ENCODE measurements at places on chromosomes 5 and 9.

- ATAC-seq, result no peak
Measured at GRCh38 chr5:164475339-164475977, 970.0 kb downstream of the MAT2B start.

GRCh38 chr5:172235827-172236736 lies 42.1 kb downstream of the EFCAB9 start:
- no peak for ATAC-seq

GRCh38 chr5:160375166-160375565 lies 4.7 kb upstream of the C1QTNF2 start:
- no peak for ATAC-seq

- no peak for ATAC-seq
Measured at GRCh38 chr5:17182981-17183380, 34.5 kb upstream of the BASP1 start.

DNA sequence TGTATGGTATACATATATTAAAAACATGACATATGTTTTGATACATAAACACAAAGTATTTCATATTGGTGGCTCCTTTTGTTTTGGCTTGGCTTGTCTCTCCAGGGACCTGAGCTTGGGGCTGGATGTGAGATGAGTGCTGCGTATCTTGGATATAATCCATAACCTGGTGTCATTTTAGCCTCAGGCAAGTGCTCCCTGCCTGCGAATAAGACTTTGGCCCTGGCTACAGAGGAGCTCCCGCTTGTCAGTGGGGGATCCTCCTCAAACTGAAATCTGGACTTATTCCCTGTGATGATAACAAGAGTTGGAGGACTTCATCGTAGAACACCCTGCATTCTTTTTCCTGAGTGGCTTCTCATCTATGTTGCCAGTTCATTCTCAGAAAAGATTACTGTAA lies 341.7 kb upstream of the CLINT1 start:
- ATAC-seq, result no peak

DNA sequence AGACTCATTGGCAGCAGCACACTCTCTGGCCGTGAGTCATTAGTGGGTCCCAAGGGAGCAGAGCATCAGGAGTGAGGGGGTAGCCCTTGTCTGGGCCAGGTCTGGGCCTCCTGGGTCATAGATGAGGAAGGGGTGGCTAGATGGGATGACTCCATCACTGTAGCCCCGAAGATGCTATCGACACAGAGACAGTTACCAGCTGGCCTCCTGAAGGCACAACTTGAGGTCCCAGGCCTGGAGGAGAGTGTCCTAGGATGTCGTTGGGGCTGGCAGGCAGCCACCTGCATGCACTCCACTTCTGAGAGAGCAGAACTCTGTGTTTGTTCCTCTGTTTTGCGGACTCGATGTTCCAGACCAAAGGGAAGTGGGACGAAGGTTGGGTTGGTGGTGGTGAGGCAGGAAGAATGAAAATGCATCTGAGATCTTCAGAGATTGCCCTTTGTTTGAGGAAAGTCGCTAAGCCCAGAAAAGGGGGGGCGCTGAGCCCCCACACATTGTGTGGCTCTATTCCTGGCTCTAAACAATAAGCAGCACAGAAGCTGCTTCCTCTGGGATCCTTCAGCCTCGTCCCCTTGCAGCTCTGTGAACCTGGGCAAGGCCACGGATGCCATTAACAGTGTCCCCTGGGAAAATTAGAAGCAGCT lies 4.7 kb downstream of the BTNL9 start:
- ATAC-seq, result peak; percentile 43

- no peak for ATAC-seq
Measured at GRCh38 chr5:79803007-79803406, 113.4 kb downstream of the CMYA5 start.

DNA sequence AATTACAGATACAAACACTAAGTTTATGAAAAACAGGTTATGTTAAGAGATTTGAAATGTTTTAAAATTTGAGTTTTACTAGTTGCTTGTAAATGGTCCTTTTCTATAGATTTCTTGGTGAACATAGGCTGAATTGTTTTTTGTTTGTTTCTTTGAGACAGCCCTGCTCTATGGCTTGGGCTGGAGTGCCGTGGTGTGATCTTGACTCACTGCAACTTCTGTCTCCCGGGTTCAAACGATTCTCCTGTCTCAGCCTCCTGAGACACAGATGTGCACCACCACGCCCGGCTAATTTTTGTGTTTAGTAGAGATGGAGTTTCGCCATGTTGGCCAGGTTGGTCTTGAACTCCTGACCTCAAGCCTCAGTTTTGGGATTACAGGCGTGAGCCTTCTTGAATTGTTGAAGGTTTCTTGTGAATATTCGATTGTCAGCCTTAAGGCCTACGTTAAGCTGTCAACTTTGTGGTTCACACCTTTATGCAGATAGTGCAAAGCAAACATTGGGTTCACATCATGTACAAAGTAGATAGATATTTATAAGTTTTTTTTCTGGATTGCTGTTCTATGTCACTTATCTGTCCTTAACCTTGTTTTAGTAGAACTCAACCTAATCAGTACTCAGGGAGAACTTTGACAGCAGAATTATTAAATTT lies 26.2 kb downstream of the UHRF2 start:
- ATAC-seq, result no peak

GRCh38 chr5:65779643-65780042 lies 57.6 kb downstream of the NLN start:
- no peak for ATAC-seq

DNA sequence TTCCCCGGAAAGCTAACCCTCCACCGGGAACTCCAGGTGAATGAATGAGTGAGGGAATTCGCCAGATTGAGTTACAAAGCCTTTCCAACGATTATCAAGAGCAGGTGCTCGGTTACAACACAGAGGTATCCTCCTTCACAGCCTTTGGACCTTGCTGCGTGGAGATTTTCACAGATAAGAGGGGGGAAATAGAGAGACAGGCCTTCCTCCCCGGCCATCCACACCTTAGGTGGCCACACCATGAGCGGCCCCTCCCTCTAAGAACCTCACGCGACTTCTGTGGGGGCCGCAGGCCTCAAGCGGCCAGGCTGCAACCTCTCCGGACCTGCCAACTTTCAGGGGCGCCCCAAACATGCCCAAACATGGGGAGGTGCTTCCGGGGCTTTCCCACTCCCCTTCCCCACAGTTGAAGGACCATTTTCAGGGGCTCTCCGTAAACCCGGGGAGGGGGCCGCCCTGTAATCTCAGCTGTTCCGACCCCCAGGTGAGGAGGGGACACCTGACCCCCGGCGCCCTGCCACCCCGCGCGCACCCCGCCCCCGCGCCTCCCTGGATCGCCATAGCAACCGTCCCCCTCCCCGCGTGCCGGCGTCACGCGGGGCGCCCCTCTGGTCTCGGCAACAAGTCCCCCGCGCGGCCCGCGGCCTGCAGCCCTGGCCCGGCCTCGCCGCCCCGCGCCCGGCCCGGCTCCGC lies 603 bp downstream of the DENND1A start:
- no peak for ATAC-seq

DNA sequence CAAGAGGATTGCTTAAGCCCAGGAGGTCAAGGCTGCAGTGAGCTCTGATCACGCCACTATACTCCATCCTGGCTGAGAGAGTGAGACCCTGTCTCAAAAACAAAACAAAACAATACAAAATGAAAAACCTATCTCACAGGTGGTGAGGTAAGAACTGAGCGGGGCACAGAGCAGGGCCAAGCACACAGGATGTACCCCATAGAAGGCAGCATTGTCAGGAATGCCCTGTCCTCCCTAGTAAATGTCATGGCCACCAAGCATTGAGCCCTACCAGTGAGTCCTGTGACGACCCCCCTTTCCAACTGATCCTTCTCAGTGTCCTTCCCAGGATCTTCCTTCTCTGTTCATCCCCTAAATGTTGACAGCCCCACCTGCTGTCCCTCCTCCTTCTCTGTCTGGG lies 44.6 kb upstream of the ALDH1B1 start:
- no peak for ATAC-seq

DNA sequence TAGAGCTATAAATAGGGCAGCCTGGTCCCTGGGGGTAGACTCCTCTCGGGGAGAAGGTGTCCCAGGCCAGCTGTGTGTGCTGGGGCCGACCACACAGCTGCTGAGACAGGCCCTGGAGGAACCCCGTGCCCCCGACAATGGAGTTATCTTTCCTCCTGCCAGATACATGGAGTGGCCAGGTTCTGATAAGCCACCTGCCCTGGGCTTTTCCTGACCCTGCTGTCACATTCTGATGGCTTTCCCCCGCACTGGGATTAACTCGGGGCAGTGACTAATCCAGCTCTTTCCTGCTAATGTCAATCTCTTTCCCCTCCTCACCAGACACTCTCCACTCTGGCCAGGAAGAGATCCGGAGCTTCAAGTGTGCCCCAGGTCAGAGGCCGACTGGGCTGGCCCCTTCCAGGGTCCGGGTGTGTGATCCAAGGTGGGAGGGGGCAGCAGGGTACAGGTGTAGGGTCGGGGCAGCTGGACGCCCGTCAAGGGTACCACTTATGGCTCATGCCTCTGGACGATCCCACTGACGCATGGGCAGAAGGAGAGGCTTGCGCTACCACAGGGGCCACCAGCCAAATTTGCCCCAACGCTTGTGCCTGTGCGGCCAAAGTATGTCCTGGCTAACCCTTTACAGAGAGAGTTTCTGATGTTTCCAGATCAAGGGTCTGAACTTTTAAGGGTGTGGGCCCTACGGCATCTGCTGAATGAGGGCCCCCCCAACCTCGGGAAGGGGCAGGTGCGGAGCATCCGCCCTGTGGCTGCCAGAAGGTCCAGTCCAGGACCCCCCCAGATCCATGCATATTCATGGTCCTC lies 20.6 kb upstream of the COL5A1 start:
- ATAC-seq, result no peak

DNA sequence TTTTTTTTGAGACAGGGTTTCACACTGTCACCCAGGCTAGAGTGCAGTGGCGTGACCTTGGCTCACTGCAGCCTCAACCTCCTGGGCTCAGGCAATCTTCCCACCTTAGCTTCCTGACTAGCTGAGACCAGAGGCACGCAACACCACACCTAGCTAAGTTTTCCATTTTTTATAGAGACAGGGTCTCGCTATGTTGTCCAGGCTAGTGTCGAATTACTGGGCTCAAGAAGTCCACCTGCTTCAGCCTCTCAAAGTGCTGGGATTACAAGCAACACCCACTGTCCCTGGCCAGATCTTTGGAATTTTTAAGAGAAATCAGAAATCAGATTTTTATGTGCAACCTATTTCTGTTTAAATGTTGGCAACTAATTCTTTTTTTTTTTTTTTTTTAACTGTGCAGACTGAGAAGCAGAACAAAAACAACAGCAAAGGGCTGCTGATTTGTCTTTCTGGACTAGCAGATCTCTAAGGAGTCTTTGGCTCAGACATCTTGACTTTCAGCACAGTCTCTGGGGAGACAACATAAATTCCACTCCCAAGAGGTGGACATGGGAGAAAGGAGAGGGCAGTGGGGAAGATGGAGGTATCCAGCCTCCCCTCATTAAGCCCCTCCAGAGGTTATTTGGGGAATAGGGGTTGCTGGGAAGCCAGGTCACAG lies 54.4 kb upstream of the FABP6 start:
- no peak for ATAC-seq

DNA sequence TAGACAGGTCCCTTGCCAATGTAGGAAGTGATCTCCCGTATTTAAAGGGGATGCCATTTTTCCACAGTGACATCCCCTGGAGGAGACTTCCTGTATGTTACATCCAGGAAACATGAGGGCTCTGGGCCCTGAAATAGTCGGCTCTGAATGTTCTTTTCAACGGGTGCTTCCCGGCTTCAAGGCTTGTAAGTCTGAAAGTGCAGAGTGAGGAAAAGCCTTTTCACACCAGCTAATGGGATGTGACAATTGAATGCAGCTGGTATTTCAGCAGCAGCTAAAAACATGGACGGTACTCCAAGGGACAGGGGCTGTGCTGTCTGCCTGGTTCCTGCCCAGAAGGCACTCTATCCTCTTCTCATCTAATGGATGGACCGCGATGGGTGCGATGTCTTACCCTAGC lies 1.4 kb downstream of the IL9 start:
- ATAC-seq, result no peak

GRCh38 chr5:24749701-24750100 lies 104.9 kb upstream of the CDH10 start:
- no peak for ATAC-seq

DNA sequence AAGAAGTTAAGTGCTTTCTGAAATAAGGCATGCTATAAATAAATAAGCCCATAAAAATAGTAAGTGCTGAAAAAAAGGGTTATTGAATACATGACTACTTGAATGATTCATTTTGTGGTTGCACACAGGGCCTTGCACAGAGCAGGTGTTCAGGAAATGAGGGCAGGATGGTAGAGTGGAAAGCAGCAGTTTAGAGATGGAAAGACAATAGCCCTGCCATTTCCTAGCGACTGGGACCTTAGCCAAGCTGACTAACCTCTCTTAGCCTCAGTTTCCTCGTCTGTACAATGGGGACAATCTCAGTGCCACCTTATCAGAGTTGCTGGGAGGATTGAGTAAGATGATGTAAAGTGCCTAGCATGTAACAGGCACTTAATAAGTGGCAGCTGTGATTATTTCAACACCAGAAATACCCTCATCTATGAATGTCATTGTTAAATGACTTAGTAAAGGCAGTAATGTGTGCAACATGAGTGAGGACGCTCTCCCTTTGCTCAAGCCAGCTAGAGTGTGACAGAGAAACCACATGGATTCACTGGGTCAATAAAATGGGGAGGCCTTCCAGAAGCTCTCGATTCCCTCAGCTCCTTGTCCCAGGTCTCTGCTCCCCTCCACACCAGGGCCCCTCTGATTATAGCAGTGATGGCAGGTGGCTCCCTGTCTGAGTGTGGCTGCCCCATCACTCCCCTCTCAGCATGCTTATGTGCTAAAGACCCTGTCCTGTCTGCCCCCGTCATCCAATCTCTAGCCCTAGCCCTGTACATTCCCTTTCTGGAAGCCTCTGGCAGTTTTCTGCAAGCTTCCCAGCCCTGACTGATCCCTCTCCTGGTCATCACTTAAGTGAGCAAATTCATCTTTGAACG lies 16.0 kb upstream of the PHF19 start:
- peak; percentile 59 for ATAC-seq

- no peak for ATAC-seq
Measured at GRCh38 chr5:137565450-137565849, 66.3 kb upstream of the SPOCK1 start.

DNA sequence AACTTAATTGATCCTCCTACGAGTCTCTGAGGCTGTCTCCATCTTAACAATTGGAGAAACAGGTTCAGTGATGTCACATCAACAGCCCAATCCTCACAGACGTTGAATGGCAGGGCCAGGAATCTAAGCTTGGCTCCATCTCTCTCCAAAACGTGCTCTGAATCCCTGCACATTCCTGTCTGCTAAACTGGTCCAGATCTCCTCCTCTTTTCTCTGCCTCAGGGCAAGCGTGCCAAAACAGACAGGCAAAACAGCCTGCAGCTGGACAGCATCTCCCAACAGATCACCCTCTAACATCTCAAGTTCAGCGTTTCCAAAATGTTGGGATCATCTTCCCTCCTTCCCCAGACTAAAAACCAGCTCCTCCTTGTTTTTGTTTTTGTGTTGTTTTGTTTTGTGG lies 6.6 kb downstream of the FBP1 start:
- ATAC-seq, result no peak

DNA sequence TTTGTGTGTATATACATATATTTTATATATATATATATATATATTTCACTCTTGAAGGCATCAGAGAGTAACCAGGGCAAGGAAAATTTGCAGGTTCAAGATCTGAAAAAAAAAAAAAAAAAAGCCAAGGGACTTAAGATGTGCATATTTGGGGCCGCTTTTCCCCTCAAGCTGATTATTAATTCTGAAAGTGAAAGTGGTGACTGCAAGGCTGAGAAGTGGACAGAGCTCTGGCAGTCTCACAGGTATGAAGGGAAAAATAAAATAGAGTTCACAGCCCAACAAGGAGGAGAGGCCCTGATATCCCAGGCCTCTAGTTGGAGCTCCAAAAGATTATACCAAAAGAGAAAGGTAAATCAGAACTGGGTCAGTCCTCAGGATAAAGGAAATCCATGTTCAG lies 234.4 kb upstream of the GAS1 start:
- no peak for ATAC-seq

Data from esophagus mucosa (tissue), 1 donor.